Femur (tissue), 1 donor: ENCODE measurements at places on chromosomes 5 and 9.

GRCh38 chr9:124202447-124202971 is 55.2 kb upstream of the NEK6 start:
- DNase-seq = peak; percentile 75

- DNase-seq = no peak
Observed at GRCh38 chr5:148012801-148013200, 51.0 kb upstream of the SPINK5 start.

GRCh38 chr9:38352530-38353328 is 39.8 kb upstream of the ALDH1B1 start:
- DNase-seq = no peak

- peak; percentile 61 for DNase-seq
Observed at GRCh38 chr5:82425591-82425990, 147.4 kb upstream of the RPS23 start.

DNA sequence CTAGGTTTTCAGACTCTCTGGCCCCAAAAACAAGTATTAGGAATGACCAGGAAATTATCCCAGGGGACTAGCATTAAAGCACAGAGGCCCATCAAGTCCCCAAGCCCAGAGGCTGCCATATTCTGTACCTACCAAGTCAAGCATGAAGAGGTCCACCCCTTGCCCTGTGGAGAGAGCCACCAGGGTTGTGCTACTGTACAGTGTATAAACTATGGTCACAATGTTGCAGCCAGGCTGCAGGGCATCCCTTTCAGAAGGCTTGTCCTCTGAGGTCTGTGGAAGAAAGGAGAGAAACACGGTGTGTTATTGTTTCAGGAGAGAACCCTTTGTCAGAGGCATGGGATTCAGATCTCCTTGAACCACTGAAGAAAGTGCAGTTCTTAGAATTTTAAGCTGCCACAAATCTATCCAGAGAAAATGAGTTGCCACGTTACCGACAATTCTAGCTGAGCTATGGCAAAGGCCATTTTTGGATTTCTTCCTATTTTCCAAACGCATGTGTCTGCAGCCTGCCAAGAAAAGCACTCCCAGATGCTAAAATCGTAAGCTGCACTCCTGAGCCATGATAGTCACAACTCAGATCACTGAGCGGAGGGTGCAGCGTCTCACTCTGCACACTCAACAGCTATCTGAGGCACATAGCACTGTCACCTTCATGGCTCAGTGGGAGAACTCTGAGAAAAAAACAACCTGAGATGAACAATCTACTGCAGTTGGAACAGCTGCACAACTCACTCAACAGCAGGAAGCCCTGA is 45.5 kb upstream of the SPATA31E1 start:
- DNase-seq = peak; percentile 66

DNA sequence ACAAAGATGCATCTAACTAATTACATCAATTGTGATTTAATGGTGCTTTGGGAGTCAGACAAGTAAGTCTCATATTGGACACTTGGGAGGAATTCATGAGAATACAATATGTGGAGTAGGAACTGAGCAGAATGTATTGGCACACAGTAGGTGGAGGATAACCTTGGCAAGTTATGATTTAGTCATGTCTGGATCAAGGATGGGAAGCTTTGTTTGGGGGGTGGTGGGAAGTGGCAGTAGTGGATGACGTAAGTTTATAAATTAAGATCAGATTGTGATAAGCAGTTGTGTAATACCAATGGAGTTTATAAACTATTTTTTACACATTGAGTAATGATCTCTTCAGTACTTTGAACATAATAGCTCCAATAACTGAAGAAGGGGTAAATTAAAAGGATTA is 67.0 kb downstream of the SGCD start:
- DNase-seq = no peak
